Activated CD4-positive, alpha-beta T cell treated with anti-CD3 and anti-CD28 coated beads for 4 hours (primary cell): ENCODE measurements at places on chromosomes 3 and 15.

DNA sequence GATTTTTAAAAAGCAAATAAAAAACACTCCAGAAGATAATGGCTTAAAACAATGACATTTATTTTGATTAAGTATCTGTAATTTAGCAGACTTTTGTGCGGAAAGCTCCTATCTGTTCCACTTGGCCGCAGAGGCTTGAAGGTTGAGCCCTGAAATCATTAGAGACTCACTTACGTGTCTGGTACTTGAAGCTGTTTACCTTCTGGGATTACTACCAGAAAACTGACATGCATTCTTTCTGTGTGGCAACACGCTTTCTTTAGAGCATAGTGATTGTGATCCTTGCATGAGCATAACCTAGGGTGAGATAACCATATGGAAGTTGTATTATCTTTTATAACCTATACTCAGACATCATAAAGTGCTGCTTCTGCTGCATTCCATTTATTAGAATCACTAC is 298.5 kb downstream of the SI start:
- DNase-seq: no peak

- no peak for DNase-seq
Observed at GRCh38 chr3:54121414-54122323, 683 bp upstream of the CACNA2D3 start.

- DNase-seq: no peak
Observed at GRCh38 chr3:49867871-49868321, 1.8 kb downstream of the CAMKV start.

GRCh38 chr3:71101626-71102025 is 481.9 kb downstream of the FOXP1 start:
- no peak for DNase-seq

DNA sequence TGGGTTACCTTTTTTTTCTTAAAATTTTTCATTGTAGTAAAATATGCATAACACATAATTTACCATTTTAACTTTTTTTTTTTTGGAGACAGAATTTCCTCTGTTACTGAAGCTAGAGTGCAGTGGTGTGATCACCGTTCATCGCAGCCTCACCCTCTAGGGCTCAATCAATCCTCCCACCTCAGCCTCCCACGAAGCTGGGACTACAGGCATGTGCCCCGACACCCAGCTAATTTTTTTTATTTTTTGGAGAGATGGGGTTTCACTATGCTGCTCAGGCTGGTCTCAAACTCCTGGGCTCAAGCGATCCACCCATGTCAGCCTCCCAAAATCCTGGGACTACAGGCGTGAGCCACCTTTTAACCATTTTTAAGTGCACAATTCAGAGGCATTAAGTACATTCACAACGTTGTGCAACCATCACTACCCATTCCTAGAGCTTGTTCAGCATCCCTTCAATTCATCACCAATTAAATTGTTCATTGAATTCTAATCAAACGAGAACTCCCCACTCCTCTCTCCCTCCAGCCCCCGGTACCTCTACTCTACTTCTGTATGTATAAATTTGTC is 44.6 kb downstream of the BHLHE40 start:
- no peak for DNase-seq

- peak; percentile 62 for DNase-seq
Observed at GRCh38 chr3:43770426-43771103, 79.8 kb downstream of the ABHD5 start.

DNA sequence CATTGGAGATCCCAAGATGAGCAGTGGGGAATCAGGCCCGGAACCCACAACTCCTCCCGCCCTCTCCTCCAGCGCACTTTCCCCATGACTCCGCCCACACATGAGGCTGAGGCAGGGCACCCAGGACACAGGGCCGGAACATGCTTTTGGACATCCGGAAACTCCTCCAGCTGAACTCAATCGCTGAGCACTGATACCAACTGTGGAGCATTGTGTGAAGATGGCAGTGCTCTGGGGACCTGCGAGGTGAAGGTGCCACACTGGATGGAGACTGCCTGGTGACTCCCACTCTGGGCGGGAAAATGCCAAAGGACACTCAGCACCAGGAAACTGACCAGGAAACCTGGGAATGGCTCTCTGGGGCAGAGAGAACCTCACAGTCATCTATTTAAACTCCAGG is 189.1 kb downstream of the FAM43A start:
- no peak for DNase-seq

- DNase-seq: no peak
Observed at GRCh38 chr15:45589256-45589655, 2.1 kb downstream of the BLOC1S6 start.

- DNase-seq: no peak
Observed at GRCh38 chr3:100891827-100892226, 101.4 kb downstream of the ABI3BP start.

DNA sequence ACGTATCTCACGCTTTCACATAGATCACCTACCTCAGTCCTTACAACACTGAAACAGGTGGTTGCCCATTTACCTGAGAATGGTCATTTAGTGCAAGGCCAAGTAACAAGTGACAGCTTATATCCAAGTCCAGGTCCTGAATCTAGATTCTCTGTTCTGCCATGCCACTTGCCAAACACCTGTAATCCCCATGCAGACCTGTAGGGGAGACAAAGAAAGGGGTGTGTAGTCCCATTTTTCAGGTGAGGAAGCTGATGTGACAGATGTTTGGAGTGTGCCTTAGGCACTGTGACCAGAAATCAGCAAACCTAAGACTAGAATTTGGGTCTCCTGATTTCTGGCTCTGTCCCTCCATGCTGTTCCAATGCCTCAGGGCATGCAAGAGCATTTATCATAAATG is 12.7 kb downstream of the ZNF35 start:
- no peak for DNase-seq

DNA sequence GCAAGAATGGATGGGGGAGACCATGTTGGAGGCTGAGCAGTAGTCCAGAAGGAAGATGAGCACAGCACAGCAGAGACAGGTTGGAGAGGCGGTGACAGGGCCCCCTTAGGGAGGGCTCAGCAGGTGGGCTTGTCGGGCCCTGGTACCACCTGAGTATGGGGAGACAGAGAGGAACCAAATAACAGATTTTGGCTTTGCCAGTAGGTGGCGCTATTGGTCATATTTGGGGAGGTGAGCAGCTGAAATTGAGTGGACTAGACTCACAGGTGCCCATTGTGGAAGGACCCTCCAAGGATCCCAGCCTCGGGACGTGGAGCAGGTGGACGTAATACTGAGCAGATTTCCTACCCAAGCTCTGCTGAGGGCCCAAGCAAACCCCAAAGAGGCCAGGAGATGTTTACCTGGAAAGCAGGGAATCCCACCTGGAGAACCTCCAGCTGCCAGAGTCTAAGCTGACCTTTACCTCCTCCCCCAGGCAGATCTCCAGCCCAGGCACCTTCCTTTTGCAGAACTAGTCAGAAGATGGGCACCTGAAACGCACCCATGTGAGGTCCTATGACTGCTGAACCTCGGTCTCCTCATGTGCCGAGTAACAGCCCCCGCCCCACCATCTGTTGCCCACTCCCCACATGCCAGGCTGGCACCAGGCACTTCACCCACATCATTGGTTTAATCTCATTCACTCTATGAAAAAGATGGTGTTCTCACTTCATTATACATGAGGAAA is 24.6 kb upstream of the CORO2B start:
- DNase-seq: peak; percentile 69

- DNase-seq: no peak
Observed at GRCh38 chr3:24027946-24028345, 82.9 kb downstream of the NR1D2 start.

DNA sequence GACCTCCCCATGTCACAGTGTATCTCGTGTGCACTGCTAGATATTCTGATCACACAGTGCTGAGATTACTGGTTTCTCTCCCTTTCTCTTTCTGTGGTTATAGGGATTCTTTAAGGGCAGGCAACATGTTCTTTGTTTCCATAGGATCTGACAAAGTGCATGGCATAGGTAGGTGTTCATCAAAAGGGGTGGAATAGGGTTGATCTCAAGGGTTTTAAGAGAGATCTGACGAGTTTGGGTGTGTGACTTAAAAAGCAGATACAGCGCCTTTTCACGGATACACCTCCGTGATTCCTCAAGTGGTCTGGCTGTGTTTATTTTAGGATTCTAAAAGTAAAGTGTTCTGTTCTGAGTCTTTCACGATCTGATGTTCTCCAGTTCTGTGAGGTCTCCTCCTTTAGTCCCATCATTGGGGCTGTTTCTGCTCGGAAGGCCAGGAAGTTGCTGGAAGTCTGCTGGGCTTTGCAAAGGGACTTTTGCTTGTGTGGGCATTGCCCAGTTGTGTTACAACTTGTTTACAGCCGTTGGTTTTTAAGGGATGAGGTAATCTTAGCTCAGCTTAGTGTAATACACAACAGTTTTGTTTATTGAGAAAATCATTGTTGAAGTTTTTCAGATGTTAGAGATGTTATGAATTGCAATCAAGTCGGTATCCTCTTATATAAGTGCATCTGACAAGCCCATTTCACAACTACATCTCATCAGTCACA is 34.8 kb downstream of the IGF1R start:
- no peak for DNase-seq

GRCh38 chr15:40776537-40777141 is 6.9 kb downstream of the C15orf62 start:
- no peak for DNase-seq

DNA sequence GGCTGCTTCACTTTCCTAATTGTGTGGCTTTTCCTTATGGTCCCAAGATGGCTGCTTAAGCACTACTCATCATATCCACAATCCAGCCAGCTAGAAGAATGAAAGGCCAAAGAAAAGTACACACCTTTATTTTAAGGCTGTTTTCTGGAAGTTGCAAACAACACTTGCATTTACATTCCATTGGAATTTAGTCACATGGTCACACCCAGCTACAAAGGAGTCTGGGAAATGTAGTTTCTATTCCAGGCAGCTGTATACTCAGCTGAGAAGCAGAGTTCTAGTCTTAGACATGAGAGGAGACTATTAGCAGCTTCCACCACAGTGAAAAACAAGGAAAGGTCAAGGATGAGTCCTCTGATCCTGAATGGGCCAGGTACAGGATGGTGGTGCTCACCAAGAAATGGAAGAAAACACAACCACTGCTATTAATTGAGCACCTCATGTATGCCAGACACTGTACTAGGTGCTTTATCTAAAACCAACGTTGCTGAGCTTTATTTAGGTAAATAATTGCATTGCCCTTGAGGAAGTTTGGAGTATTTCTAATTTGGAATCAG is 28.0 kb upstream of the ATG7 start:
- no peak for DNase-seq

DNA sequence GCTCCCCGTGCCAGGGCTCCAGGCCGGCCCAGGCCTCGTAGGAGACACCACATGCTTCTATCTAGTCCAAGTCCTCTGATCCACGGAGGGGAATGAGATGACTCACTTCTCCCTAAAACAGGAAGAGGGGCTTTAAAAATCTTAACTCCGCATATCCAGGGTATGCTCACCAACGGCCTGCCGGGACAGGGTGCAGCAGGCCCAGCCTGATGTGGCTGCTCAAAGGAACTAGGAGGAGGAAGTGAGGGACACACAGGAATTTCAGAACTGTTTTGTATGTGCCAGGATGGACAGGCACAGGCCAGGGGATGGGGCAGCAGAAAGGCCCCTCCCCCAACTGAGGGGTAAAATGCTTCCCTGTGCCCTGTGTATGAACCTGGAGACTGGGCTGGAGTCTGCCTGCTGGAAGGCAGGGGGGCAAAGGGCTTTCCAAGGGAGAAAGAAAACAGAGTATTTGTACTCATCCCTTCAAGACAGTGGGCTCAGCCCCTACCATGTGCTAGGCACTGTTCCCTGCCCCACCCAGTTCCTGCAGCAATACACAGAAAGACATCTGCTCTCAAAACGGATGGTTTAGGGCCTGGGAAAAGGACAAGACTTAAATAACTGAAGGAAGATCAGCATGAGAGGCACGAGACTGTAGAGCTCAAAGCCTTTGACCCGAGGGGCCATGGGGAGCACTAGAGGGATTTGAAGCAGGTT is 22.1 kb downstream of the CHDH start:
- no peak for DNase-seq

DNA sequence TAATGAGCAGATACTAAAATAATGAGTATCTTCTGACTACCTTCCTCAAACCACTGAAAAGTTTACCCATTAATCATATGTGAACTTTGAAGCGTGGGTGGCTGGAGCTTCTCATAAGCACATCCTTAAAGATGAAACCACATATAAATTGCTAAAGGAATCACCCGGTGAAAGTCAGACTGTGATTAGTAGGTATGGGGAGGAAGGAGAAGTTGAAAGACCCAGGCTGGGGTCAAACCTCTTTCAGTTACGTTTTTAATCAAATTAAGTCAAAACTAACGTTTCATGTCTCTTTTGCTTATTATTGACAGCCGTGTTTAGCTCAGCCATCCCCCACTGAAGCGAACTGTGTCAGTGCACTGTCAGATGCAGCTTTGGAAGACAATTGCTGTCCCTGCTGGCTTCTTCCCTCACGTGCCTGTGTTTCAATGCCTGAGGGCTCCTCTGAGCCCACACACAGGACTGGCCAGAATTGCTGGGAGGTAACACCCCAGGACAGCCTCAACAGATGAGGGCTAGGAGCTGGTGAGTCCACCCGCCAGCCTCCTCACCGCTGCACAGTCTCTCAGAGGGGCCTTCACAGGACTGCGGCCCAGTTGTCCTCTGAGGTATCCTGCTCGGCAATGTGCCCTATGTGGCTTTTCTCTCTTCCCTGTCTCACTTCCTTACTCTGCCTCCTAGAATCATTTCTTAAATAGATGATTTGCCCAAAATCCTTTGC is 29.3 kb upstream of the SH3BP5 start:
- DNase-seq: peak; percentile 50

DNA sequence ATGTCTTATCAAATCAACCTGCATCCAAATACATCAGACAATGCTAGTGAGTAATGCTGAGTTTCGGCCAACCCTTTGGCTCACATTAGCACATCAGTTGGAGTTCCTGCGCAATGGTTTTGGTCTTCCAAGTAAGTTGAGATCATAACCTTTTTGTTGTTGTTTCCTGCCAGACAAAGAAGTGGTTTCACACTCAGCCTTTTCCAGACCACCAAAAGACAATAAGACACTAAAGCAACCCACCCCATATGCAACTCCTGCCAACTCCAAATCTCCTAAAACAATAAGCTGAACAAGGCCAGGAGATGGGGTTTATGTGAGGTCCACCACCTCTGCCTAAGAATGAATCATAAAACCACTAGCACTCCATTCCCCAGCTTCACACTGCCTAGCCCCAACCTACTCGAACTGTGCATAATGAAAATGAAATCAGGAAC is 177.0 kb downstream of the ERC2 start:
- no peak for DNase-seq

GRCh38 chr15:79179108-79179561 is 88.6 kb upstream of the RASGRF1 start:
- no peak for DNase-seq

DNA sequence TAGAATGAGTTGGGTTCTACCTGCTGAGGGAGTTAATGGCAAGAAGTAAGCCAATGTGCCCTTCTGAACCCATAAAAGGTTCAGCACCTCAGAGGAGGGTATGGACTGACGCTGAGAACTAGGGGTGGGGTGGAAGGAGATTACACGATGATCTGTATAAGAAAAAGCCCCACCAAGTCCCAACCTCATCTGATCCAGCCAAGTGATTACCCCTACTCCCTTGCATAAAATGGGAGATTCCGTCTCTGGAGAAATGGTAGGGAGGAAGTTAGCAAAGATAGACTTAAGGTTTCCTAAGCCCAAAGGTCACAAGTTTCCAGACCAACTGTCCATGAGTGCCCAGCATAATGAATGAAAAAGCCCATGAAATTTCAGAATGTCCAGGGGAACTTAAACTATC is 7.1 kb upstream of the DVL3 start:
- DNase-seq: no peak

GRCh38 chr15:85049805-85050204 is 68.1 kb downstream of the PDE8A start:
- no peak for DNase-seq

GRCh38 chr3:14725013-14725412 is 50.1 kb downstream of the C3orf20 start:
- no peak for DNase-seq
